Left ventricle myocardium superior (tissue), 1 donor: ENCODE measurements at places on chromosomes 7 and 10. TPM values are rescaled to one million over a fixed set of nuclear protein-coding genes. Genes with fewer than 3 reads are reported as not detected.

Gene TMEM178B
- 38.2 TPM for total RNA-seq

Gene HPSE2
- not detected for total RNA-seq

Gene AZGP1
- total RNA-seq, result 70.9 TPM

Gene ZNF804B
- total RNA-seq, result not detected

Gene IL6
- total RNA-seq, result 1.2 TPM

Gene PNLIPRP3
- not detected for total RNA-seq

GRCh38 chr7:80632139-80632538 is 6.3 kb upstream of the CD36 start:
- no peak for DNase-seq

- no peak for DNase-seq
Measured at GRCh38 chr10:124476043-124476725, 14.6 kb downstream of the LHPP start.

DNA sequence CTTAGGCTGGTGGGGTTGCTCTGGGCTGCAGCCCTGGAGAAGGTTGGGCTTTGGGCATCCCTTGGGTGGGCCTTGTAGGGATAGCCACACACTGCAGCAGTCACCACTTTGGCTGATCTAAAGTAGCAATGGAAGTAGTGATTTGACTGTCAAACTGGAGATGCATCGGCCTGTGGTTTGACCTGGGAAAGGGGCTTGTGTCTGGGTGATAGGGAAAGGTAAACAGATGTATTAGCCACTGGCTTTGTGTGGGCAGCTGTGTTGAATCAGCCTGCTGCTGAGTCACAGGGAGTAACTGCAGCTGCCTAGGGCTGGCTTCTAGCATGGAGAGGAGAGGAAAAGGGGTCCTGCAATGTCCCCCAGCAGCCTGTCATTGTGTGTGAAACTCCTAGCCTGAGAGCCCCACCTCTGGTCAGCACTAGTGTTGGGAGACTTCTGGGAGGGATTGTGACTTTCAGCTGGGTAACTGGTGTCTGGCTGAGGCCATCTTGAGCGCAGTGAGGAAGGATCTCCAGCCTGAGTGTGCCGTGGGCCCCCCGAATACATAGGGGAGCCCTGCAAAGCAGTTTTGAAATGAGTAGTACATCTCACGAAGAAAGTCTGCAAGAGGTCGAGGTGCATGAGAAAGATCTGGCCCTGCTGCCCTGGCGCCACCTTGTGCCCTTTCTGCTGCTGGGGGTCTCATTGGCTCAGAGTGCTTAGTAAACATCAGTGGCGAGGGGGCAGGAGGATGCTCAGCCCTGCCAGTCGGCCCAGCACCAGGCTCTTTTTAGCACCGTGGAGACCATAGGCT is 117.3 kb downstream of the FANK1 start:
- no peak for DNase-seq

DNA sequence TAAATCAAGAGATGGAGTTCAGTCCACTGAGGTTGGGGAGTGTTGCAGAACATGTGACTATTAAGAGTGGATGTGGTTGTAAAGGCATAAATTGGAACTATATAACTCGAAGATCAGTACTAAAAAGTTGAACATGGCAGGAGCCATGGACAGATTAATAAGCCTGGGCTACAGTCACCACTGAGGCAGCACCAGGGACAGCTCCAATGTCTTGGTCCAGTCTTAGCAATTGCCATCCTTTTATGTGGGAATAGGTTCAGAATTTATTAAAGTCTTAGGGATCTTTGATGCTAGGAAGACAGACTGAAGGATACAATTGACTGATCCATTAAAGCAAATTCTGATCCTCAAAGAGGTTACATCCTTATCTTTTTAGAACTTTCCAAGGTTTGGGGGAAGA is 156.6 kb downstream of the ADRA2A start:
- DNase-seq, result no peak

GRCh38 chr7:116672596-116673456 is 830 bp downstream of the MET start:
- DNase-seq, result peak; percentile 23

- peak; percentile 17 for DNase-seq
Measured at GRCh38 chr10:133127291-133128125, 32.5 kb upstream of the KNDC1 start.

GRCh38 chr7:151249034-151249731 is 689 bp upstream of the SMARCD3 start:
- DNase-seq, result peak; percentile 86

- no peak for DNase-seq
Measured at GRCh38 chr7:45098983-45099839, 10.4 kb upstream of the NACAD start.

DNA sequence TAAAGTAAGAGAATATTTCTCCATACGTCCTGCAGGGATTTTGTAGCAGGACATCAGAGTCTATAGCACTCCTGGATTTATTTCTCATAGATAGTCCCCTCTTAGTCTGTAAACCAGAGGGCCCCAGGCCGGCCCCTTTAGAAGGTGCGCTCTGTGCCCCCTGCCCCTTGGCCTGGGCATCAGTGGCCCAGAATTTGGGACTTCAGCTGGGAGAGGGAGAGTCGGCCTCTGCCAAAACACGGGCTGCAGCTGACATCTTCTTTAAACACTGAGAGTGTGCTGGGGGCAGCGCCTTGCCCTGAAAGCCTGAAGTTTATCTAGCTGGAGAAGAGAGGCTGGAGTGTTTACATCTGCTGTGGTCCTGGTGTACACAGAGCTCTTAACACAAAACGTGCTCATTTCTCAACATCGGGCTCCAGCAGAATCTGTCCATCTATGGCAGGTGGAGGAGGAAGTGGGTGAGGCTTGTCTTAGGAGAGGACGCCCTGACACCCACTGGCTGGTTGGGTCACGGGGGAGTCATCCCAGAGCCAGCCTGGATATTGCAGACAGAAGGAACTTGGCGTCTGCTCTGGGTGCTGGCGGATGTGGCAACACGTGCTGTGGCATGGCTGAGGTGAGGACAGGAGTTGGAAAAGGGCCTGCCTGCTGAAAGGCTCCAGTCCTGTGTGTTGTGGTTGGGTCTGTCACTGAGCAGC is 5.0 kb upstream of the TACR2 start:
- peak; percentile 87 for DNase-seq

GRCh38 chr10:51124852-51125251 is 50.6 kb downstream of the PRKG1 start:
- no peak for DNase-seq

DNA sequence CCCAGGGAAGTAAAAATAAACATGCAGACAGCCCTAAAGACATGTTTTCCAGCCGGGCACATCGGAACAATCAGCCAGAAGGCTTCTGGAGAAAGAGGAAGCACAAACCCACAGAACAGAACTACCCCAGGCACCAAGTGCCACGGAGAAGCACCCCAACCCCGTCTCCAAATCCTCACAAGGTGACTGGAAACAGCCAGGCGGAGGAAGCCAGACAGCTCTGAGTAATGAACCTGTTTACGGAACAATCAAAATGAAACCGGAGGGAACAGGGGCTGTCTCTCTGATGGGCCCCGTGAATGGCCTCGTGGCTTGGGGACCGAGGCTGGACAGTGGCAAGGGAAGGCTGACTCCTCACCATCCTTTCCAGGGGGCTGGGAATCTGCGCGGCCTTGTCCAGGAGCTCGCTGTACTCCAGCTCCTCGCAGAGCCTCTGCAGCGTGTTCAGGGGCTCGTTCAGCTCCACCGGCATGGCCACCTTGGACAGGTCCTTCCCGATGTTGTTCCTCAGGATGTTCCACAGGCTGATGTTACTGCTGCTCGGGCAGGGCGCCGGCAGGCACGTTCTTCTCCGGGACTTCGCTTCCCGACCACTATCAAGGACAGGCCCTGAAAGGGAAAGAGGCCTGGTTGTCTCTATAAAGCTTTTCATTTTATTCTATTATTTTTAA is 77.0 kb upstream of the GSDME start:
- DNase-seq, result no peak

DNA sequence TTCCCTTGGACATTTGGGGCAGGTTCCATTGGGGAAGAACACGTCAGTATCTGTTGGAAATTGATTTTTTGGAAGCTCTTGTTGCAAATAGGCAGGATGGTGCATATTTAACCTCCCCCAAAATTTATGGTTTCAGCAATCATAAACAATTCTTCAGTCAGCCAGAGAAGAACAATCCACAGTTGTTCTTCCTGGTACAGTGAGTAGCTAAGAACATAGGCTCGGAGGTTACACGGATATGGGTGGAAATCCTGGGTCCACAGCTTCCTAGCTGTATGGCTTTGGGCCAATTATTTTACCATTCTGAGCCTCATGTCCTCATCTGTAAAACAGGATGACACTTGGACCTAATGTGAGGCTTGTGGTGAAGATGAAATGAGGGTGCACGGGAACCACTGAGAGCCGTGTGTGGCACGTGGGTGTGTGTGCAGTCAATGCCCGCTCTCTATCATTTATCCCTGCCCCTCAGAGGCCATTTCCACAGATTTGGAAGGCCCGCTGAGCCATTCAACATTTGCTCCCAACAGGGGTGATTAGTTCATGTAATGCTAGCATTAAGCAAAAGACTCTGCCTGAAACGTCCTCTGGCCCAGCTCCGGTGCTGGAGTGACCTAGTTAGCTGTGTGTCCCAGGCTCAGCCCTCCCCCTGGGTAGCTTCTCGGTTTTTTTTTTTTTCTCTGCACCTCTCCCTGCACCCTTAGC is 9.7 kb downstream of the CAMK1D start:
- DNase-seq, result peak; percentile 46

DNA sequence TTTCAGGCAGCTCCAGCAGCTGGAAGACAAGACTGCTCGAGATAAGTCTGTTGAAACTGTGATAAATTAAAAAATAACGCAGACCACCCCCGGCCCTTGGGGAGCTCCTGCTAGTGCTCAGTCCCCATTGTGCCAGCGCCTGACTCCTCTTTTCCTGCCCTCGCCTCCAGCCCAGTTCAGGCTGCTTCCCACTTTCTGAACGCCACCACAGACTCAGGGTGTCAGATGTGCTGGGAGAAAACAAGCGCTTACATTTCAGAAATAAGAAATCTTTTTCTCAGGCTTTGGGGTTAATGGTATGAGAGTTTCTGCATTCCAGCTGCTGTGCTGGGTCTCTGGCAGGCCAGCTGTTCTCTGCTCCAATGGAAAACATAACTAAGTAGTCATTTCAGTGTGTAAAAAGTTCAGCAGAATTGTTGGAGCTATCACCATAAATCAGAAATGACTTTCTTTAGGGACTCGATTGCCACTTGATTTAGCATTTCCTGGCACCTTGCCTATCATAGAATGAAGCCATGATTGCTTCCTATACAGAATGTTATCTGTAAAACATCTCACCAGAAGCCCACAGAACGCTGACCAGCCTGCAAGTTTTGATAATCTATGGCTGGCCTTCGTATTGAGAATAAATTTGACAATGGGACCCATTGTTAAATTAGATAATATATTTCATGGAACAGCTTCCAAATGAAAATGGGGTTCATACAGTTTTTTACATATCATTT is 257.0 kb upstream of the ZNF32 start:
- peak; percentile 77 for DNase-seq

DNA sequence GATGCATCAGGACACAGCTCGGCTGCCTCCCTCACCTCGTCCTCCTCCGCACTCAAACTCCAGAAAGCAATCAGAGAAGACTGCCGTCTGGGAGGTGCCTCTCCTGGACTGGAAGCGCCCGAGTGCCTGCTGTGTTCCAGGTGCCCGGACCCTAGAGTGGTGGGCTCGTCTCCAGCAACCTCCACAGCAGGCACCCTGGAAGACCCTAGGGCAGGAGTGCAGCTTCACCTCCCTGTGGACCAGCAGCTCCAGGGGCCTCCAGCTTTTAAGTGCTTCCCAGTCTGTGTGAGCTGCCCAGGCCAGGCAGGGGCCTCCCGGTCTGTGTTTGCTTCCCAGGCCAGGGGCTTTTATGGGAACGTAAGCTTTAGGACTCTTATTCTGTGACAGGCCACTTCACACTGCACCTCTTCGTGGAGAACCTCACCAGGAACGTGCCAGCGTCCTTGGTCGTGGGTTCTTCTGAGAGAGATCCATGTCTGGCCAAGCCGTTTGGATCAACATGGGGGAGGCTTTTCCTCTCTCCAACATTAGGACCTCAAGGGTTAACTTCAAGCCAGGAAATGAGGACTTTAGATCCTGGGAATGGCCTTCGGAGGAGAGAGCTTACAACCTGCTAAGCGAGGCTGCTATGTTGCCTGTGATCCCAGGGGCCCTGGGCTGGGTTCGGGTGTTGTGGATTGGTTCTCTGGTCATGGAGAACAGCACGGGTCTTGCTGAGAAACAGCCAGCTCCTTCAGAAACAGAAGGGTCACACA is 5.9 kb upstream of the PWWP2B start:
- no peak for DNase-seq

- peak; percentile 29 for DNase-seq
Measured at GRCh38 chr7:44062903-44063295, 2.5 kb downstream of the PGAM2 start.

- DNase-seq, result no peak
Measured at GRCh38 chr7:43880596-43880995, 11.3 kb upstream of the MRPS24 start.

- DNase-seq, result no peak
Measured at GRCh38 chr10:61642676-61643075, 20.1 kb upstream of the CABCOCO1 start.

GRCh38 chr10:44745920-44746319 is 165.2 kb upstream of the TMEM72 start:
- DNase-seq, result no peak

DNA sequence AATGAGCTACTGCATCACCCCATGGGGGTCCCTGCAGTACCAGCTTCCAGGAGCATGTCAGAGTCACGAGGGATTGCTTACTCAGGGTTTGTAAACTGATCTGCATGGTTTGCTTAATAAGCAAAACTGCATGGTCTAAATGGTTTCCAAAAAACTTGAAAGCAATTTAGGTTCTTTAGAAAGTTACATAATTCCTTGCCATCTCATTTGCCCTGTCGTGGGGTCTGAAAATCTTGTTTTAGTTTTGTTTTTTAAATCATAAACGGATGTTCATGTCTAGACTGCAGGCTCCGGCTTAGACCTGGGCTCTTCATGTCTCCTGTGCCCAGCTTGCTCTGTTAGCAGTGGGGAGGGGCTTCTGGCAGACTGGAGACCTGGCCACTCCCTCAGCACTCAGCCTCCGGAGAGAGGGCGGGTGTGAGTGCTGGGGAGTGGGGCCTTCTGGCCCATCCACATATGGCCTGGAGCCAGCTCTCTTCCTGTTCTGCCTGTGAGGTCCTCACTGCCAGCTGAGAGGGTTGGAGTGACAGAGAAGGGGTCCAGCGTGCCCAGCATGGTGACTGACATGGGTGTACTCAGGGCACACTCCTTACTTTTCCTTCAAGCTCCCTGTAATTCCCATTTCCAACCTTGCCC is 17.5 kb downstream of the PRF1 start:
- no peak for DNase-seq

- no peak for DNase-seq
Measured at GRCh38 chr7:159040912-159041711, 103.6 kb downstream of the VIPR2 start.

DNA sequence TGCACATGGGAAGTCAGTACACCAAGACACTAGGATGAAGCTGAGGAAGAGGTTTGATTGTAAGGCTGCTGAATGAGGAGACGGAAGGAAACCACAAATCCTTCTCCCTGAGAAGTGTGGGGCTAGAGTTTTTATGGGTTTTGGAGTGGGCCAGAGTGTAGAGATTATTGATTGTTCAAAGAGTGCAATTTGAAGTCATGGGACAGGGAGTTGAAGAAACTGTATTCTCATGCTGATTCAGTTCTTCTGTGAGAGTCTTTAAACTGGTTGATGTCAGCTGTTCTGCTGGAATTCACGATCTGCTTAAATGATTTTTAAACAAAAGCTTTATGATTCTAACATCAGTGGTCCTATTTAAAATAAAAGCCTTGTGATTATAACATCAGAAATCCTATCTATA is 91.2 kb downstream of the CSTF2T start:
- no peak for DNase-seq

- DNase-seq, result no peak
Measured at GRCh38 chr10:109957092-109957797, 33.9 kb upstream of the XPNPEP1 start.

GRCh38 chr10:35690534-35690933 is 48.4 kb upstream of the FZD8 start:
- DNase-seq, result no peak

GRCh38 chr7:38699471-38699870 is 68.3 kb upstream of the AMPH start:
- DNase-seq, result no peak
